ENCODE measurements at places on chromosomes 6 and 20. TPM values are rescaled to one million over a fixed set of nuclear protein-coding genes. Genes with fewer than 3 reads are reported as not detected.
A peak's percentile ranks its signal among the peaks of the same experiment; 100 is the strongest.

DNA sequence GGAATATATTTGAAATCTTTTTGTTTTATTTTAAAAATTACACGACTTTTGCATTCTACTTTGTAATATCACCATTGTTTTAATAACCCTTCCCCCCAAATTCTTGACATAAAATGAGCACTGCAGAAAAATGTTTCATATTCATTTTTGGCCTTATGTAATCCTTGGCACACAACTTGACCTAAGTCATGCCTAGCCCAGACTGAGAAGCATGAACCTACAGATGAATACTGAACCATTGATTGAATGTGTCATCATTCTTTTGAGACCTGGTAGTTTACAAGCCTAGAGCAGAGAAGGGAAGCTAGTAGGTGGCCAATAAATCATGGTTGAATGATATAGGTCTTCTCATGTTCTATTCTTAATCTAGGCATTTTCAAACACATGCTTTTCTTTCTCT is 89.4 kb upstream of the EDN1 start:
- DNase-seq, result no peak

DNA sequence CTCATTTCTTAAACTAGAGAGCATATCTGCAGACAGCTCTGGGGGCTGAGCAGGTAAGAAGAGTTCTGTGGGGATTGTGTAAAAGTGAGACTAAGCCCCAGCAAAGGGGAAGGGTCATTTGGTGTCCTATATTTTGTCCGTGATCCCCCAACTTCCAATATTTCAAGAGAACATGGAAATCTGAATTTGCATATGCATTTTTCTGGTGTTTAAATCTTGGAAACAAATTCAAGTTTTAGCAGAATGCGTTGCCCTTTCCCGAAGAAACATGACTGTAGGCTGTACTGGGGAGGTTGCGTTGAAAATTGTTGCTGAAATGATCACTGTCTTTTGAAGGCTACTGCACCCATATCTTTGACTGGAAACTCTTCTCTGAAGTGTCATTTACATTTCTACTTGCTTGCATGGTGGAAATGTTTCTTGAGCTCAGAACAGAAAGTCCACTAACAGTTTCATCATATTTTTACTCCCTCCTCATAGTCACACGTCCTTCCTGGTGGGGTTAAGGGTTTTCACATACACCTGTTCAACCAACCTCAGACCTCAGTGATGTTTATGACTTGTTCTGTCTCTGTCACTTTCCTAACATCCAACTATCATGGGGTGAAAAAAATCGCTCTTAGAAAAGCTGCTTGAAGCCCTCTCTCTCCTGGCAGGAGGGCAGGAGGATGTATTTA is 140.3 kb downstream of the BCAS1 start:
- no peak for DNase-seq

GRCh38 chr6:113120582-113121285 is 736.4 kb upstream of the MARCKS start:
- no peak for DNase-seq

DNA sequence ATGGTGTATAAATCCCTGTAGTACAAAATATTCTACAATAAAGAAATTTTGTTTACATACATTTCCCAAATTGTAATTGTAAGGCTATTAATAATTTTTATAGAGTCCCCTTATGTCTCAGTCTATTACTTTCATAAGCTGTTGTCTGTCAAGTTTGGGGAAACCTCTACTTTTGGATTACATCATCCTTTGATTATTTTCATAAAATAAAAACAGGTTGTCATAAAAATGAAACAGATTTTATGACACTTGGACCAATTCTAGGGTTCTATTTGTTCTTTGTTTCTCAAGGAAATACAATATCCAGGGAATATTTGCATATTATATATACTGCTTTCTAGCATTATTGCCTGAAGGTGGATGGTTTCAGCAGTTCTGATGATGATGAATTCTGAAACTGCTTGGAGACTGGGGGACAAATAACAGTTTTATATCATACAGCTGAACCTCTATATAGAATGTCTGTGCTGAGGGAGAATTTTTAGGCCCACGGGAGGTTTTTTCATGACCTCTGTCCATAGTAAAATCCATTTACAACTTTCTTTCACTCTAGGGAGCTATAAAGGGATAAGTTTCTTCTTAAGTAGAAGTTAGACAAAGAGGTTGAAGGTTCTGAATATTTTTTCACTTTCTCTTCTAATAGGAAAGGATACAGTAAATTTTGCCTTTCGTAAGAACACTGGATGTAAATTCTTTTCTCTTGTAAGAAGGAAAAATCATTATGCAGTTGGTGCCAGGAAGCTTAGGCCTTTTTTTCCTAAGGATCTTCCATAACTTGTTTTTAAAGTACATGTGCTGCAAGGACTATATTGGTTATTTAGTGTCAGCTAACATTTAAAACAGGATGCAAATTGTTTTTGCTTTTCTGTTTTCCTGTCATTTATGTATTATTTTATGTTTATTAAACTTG is 58.0 kb downstream of the CD2AP start:
- no peak for DNase-seq

GRCh38 chr6:29705389-29706231 is 17.6 kb upstream of the HLA-F start:
- peak; percentile 61 for DNase-seq

The ADGRF5 gene
- total RNA-seq, result not detected

- DNase-seq, result no peak
Observed at GRCh38 chr6:47567586-47567985, 90.0 kb downstream of the CD2AP start.

The ZC2HC1B gene
- total RNA-seq, result not detected

- no peak for DNase-seq
Observed at GRCh38 chr6:494394-494793, 102.8 kb downstream of the IRF4 start.

The CLPSL2 gene
- total RNA-seq, result not detected

DNA sequence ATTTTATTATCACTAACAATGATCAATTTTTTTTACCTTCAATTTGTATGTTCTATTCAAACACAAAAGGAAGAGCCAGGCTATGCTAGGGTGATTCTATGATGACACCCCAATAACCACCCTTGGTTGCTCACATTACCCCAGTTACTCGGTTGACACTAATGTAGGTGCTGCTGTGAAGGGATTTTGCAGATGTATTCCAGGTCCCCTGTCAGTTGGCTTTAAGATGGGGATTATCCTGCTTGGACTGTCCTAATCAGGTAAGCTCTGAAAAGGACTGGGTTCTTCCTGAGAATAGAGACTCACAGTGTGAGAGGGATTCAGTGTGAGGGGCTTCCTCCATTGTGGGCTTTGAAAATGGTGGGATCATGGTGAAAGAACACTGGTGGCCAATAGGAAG is 11.9 kb downstream of the HLA-A start:
- no peak for DNase-seq

The ABCC10 gene
- total RNA-seq, result 6.9 TPM

GRCh38 chr20:38726804-38727606 is 2.7 kb downstream of the SLC32A1 start:
- no peak for DNase-seq

The SRMS gene
- not detected for total RNA-seq

- no peak for DNase-seq
Observed at GRCh38 chr6:133441491-133441890, 200.3 kb downstream of the EYA4 start.

DNA sequence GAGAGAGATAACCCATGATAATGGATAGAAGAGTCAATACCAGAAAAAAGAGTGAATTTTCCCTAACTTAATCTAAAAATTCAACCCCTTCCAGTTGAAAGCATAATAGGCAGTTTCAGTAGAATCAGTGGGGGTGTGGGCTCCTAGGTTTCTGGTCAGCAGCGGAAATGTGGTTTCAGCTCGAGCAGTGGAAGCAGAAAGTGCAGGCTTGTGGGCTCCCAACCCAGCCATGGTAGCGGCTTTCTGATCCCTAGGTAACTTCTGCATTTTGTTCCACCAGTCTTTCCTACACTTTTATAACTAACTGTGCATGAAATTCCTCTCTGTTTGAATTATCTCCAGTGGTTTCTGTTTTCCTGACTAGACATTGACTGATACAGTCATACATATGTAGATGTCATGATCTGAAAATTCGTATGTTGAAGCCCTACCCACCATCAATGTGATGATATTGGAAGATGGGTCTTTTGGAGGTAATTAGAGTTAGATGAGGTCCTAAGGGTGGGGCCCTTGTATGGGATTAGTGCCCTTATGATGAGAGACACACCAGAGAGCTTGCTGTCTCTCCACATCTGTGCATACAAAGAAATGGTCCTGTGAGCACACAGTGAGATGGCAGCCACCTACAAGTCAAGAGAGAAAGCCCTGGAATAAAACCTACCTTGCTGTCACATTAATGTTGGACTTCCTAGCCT is 6.5 kb upstream of the DDO start:
- no peak for DNase-seq

DNA sequence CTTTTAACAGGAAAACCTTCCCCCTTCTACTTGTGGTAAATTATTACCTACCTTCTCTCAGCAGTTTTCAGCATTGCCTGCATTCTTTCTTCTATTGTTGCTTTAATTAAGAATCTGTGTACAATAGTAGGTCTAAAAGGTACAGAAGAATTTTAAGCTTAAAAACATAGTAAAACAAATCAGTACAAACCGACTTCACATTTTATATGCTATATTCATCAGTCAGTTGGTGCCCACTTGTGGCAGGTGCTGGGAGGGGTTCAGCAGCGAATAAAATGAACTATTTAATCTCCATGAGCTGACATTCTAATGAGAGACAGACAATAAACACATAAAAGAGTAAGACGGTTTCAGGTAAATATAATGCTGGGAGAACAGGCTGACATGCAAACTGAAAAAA is 73.4 kb upstream of the FBXO30 start:
- DNase-seq, result peak; percentile 1

The CRYBG1 gene
- 5.1 TPM for total RNA-seq

DNA sequence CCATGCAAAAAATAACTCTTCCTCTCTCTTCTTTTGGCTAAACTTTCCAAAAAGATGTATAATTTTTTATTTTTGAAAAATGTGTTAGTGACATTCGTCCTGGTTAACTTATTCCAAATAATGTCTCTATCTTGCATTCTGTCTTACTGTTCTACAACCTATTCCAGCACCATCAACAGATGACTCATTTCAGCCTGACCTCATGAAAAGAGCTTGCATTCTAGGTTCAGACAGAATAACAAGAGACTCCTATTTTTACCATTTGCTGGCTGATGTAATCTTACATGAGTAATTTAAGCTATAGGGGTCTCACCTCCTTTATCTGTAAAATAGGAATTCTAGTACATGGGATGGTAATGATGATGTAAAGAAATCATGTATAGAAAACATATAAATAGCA is 109.0 kb downstream of the FUT9 start:
- no peak for DNase-seq
